ENCODE measurements at places on chromosomes 11 and 22.
A peak's percentile ranks its signal among the peaks of the same experiment; 100 is the strongest.

GRCh38 chr11:78282821-78283220 lies 94.1 kb downstream of the USP35 start:
- DNase-seq = no peak

DNA sequence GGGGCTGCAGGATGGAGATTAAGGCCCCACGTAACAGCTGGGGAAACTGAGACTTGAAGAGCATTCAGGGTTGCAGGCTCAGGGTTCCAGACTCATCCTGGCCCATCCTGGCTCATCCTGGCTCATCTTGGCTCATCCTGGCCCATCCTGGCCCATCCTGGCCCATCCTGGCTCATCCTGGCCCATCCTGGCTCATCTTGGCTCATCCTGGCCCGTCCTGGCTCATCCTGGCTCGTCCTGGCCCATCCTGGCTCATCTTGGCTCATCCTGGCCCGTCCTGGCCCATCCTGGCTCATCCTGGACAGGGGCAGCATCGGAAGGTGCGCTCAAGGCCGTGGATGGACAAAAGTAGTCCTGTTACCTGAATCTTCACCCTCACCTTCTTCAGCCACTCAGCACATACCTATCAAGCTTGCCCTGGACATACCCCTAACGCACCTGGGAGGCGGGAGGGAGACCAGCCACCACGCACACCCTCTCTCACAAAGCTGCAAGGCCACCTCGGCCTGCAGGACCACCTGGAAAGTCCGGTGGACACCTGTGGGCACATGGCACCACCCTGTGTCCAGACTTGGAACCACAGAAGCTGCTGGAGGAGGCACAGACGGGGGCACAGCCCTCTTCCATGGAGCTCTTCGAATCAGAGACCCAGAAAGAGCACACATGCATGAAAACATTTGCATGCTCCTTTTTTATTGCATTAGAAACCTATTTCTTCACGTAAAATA lies 20.3 kb upstream of the NLRP6 start:
- DNase-seq = no peak

- DNase-seq = no peak
Observed at GRCh38 chr11:129395432-129395831, 19.8 kb downstream of the BARX2 start.

DNA sequence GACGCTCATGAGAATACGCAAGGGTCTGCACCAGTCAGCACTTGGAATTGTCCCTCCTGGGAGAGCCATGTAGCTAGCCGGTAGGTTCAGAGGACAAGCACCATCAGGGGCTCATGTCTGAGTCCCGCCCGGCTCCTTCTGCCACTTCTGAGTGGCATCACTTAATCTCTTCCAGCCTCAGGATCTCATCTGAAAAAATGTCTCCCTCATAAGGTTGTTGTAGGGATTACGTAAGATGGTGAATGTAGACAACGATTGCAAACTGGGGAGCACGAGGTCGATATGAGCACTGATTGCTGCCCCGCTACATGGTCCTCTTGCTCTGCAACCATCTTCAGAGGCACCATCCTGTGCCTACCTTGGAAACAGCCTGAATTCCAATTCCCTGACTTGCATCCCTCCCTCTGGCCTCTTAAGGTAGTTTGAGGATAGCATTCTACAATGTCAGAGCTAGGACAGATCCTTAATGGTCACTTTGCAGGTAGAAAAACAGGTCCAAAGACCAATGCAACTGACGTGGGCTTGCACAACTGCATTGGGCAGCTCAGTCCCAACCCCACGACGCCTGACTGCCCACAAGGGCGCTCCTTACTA lies 115.8 kb upstream of the TMEM45B start:
- DNase-seq = no peak

DNA sequence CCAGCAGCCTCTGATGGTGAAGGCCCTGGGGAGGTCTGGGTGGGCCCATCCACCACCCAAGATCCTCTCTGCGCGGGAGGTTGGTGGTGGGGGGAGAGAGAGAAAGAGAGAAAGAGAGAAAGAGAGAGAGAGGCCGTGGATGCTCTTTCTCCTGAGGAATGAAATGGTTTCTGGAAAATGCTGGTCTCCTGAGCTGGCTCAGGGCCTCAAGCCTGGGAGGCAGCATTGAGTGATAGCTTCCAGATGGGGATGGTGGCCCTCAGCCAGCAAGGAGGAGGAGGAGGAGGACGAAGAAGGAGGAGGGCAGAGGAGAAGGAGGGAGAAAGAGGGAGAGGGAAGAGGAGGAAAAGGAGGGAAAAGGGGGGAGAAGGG lies 4.6 kb downstream of the TSPAN32 start:
- DNase-seq = no peak

- DNase-seq = peak; percentile 37
Observed at GRCh38 chr22:46542011-46542985, 4.9 kb upstream of the CELSR1 start.

- no peak for DNase-seq
Observed at GRCh38 chr22:27097933-27098332, 440.5 kb downstream of the MIAT start.

All from stimulated activated CD4-positive, alpha-beta T cell treated with anti-CD3 and anti-CD28 coated beads, TNF-alpha, amount 100 ng/mL, for 1 hour (primary cell).